Activated effector memory CD4-positive, alpha-beta T cell treated with Interleukin-2 at 50 U/mL for 16 hours (primary cell): ENCODE measurements at places on chromosomes 6 and 20.

DNA sequence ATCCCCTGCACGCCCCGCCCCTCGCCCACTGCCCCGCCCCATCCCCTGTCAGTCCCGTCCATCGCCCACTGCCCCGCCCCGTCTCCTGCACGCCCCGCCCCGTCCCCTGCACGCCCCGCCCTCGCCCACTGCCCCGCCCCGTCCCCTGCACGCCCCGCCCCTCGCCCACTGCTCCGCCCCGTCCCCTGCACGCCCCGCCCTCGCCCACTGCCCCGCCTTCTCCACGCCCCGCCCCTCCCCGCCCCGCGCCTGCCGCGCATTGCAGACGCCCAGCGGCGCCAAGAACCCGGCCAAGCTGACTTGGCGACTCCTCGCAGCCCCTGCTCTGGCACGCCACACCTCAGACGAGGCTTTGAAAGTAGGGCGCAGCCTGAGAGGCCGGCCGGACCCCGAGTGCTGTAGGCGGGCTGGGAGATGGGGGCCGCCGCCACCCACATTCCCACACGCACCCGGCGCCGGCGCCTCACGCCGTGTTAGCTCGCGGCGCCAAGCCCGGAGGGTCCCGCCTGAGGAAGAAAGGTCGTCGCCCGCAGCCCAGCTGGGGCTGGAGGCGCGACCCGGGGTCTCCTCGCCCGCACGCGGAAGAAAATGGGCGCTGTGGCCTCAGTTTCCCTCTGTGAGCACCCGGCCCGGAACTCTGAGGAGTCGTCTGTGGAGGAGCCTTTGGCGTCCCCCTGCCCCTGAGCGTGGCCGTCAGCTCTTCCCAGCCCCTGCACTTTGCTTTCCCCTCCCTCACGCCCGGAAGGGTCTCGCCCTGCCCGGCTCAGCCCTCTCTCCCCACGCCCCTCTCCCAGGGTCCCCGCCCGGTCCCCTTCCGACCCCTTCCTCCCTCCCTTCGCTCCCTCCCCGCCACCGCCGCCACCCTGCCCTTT, at the start of gene RAD21L1:
RAD21L1 (plus strand) TSS at position 262 of the 872 bp plus-strand sequence. CDS start 2,410 bp downstream, outside the sequence.
- peak; percentile 59 for DNase-seq

DNA sequence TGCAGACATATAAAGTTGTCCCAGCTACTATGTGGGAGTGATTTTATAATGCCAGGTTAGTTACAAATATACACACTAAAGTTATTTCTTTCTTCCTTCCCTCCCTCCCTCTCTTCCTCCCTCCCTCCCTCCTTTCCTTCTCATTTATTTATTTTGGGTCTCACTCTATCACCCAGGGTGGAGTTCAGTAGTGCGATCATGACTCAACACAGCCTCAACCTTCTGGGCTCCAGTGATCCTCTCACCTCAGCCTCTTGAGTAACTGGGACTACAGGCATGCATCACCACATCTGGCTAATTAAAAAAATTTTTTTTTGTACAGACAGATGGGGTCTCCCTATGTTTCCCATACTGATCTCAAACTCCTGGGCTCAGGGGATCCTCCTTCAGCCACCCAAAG, 59.2 kb downstream of the PHF20 start:
- DNase-seq, result no peak

DNA sequence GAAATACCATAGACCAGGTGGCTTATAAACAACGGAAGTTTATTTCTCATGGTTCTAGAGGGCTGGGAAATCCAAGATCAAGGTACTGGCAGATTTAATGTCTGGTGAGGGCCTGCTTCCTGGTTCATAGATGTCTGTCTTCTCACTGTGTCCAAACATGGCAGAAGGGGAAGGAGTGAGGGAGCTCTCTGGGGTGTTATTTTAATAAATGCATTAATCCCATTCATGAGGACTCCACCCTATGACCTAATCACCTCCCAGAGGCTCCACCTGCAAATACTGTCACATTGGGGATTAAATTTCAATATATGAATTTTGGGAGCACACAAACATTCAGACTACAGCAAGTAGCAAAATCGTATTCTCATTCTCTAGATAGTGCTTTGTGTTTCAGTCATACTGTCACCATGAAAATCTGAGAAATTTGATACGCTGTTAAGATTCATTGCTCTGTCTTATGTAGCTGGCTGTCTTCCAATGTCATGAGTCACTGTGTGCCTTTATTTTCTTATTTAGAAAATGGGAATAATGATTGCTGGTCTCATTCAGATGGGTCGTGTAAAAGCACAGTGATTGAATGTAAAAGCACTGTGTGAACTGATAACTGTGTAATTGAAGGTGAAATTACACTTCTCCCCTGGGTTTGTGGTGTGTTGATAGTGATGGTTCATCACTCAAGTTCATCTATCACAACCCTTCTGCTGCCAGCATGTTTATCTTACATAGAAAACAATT, 8.9 kb upstream of the ERVFRD-1 start:
- DNase-seq, result no peak

DNA sequence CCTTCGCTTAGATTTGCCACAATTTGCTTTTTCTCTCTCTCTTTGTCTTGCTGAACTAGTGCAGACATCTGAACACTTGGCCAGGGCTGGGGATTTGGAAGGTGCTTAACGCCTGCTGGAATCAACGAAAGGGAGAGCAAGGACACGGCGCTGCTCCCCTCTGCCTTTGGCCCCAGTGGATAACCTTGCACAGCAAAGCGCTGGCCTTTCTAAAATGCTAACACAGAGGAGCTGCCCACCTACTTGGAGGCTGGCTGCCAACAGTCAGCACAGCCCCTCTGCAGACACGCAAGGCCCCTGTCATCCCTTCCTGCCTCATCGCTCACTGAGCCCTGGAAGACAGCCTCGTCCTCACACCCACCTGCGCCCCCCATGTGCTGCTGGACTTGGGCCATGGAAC, 37.5 kb downstream of the C20orf203 start:
- no peak for DNase-seq

GRCh38 chr20:58231683-58232082, 3.2 kb upstream of the ANKRD60 start:
- DNase-seq, result no peak
